ENCODE measurements at places on chromosomes 1 and 21.
A peak's percentile ranks its signal among the peaks of the same experiment; 100 is the strongest.

- DNase-seq: no peak
These were observed 22.0 kb downstream of the PRKCZ start for GRCh38 chr1:2072109-2072806.

GRCh38 chr1:223142795-223143536 lies at the start of gene TLR5:
TLR5 (minus strand) TSS chr1:223143248; CDS start chr1:223113031, 30,217 bp downstream.
- peak; percentile 88 for DNase-seq

DNA sequence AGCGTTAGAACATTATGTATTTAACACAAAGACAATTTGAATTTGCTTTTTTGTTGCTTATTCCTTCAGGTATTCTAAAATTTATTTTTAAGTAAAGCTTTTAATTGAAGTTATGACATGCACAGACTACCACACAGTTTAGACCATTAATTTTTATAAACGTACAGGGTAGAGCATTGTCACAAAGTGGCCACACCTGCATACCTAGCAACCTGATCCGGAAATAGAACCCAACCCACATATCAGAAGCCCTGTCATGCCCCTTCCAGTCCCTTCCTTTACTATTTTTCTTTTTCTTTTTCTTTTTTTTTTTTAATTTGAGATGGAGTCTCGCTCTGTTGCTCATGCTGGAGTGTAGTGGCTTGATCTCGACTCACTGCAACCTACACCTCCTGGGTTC lies 16.8 kb downstream of the CXADR start:
- DNase-seq: no peak

DNA sequence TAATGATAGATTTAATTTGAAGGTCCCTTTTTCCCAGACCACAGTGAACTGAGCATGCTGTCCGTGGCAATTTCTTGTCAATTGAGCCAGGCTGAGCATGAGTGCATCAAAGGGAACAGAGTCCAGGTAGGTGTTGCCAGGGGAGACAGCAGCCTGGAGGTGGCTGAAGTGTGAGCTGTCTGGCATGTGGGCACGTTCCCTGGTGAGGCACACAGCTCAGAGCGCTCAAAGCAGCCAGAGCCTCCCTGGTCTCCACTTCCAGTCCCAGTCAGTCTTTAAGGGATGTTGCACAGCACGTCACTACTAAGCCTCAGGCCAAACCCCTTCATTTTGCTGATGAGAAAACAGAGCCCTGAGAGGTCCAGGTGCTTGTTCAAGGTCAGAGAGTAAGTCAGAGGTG lies 251.4 kb downstream of the MATN1 start:
- DNase-seq: no peak

- DNase-seq: no peak
These were observed 141.0 kb downstream of the USP25 start for GRCh38 chr21:15870819-15871218.

DNA sequence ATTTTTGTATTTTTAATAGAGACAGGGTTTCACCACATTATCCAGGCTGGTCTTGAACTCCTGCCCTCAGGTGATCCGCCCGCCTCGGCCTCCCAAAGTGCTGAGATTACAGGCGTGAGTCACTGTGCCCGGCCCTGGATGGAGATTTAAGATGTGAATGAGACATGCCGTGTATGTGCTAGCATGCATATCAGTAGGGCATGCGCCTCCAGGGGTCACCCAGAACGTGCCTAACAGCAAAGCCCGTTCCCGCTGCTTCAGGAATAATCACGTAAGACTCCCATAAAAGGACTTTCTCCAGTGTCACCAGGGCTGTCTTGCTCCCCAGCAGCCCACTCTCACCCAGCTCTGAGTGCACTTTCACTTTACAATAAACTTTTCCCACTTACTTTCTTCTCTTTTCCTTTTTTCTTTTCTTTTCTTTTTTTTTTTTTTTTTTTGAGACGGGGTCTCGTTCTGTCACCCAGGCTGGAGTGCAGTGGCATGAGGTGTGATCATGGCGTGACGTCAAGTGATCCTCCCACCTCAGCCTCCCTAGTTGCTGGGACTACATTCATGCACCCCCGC lies 46.9 kb upstream of the DISP3 start:
- no peak for DNase-seq

DNA sequence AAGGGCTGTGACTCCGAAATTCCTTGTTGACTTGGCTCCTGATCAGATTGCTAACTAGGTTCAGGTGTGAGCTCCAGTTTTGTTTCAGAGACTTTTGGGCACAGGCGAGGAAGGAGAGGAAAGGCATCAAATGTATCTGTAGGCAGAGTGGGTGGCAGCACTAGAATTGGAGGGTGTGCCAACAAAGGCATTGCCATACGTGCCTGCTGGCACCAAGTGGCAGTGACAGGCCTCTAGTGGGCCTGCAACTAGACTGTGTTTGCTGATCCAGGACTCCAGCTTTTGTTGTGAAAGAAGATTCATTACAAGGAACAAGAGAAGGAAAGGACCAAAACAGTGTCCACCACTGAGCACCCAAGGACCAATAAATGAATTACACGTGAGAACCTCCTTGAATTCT lies 79.5 kb downstream of the TM2D1 start:
- DNase-seq: no peak
